ENCODE measurements at places on chromosomes 2 and 18. TPM values are rescaled to one million over a fixed set of nuclear protein-coding genes. Genes with fewer than 3 reads are reported as not detected.

LGALSL gene
- total RNA-seq: 29.1 TPM

- no peaks in the 10 kb centered on the region for H3K27me3 ChIP-seq
- no peak overlapping the region for H3K4me3 ChIP-seq
- H3K4me1 ChIP-seq: peaks cover 12% of the 10 kb centered on the region
- H3K36me3 ChIP-seq: peaks cover 28% of the 10 kb centered on the region
Observed at GRCh38 chr2:39377226-39377939, 59.7 kb downstream of the MAP4K3 start.

DNA sequence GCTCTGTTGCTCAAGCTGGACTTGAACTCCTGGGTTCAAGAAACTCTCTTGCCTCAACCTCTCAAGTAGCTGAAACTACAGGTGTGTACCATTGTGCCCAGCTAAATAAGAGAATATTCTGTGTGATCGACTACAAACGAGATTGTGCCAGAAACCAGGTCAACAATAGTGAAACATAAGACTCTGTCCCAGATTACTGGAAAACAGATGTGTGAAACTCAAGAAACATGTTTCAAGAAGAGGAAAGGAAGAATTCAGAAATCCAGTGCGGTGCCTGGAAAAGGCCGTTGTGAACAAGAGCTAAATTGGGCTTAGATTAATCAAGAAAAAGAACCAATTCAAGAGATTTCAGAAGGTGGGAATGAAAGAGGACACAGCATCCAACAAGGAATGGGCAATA, 23.4 kb upstream of the STAT1 start:
- H3K4me3 ChIP-seq: no peak overlapping the region
- no peaks in the 10 kb centered on the region for H3K27me3 ChIP-seq
- no peak overlapping the region for H3K27ac ChIP-seq
- H3K4me1 ChIP-seq: peaks cover 3% of the 10 kb centered on the region

DNA sequence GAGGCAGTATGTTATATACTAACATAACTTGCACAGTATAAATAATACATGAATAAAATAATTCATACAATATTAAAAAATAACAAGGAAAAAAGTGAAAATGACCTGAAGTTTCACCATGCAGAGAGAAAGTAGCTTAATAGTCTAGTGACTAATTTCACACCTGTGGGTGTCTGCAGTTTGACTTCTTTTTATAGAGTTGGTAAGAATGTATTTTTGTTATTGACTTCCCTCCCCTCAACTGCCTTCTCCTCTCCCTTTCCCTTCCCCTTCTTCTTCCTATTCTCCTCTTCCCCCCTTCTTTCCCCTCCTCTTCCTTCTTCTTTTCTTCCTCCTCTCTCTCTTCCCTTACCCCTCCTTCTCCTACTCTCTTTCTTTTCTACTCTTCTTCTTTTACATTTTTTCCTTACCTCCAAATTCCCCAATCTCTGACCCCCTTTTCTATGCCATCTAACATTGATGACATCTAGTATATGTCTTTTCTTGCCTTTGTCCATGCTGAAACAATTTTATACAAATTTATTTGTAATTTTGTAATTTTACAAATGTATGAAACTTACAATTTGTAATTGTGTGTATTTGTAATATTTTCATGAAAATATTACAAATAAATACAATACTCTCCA, 3.1 kb downstream of the DNAH6 start:
- peaks cover 9% of the 10 kb centered on the region for H3K36me3 ChIP-seq
- no peaks in the 10 kb centered on the region for H3K27me3 ChIP-seq
- H3K4me1 ChIP-seq: peaks cover 14% of the 10 kb centered on the region
- no peak for DNase-seq
- no peak overlapping the region for H3K4me3 ChIP-seq

GRCh38 chr2:11368059-11368572, 23.7 kb upstream of the ROCK2 start:
- peaks cover 44% of the 10 kb centered on the region for H3K4me1 ChIP-seq
- H3K36me3 ChIP-seq: no peaks in the 10 kb centered on the region
- H3K27me3 ChIP-seq: no peaks in the 10 kb centered on the region
- no peak overlapping the region for H3K4me3 ChIP-seq
- DNase-seq: no peak
- H3K27ac ChIP-seq: peak overlapping the region; percentile 23

COLEC12 gene
- 2.0 TPM for total RNA-seq

- DNase-seq: no peak
- no peak overlapping the region for H3K27ac ChIP-seq
- H3K4me3 ChIP-seq: no peak overlapping the region
- H3K27me3 ChIP-seq: no peaks in the 10 kb centered on the region
Observed at GRCh38 chr2:184936761-184937160, 338.4 kb downstream of the ZNF804A start.

DNA sequence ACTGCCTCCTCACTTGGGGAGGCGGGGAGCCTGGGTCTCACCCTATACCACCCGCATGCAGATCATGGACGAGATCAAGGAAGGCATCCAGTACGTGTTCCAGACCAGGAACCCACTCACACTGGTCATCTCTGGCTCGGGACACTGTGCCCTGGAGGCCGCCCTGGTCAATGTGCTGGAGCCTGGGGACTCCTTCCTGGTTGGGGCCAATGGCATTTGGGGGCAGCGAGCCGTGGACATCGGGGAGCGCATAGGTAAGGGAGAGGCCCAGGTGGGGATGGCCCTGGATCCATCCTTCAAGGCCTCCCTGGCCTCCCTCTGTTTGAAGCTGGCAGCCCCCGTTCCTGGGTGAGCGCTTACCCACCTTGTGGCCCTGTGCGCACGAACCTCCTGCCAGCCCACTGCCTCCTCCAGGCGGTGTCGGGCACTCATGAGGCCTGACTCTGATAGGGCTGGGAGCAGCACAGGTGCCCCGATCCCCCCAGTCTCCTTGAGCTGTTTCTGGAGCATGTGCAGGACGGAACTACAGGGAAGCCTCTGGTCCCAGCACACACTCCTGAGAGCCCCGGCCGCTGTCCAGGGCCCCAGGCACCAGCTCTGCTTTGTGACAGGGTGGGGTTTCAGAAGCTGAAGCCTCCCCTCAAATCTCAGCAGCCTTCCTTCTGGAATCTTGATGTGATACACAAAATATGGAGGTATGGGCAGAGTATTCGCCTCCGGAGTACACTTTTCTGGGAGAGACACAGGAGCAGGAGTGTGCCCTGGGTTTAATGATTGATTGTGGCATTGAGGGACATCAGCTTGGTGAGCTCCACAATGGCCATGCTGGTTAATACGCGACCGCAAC, 708 bp downstream of the AGXT start:
- H3K36me3 ChIP-seq: no peaks in the 10 kb centered on the region
- H3K4me3 ChIP-seq: no peak overlapping the region
- no peak overlapping the region for H3K27ac ChIP-seq

NFATC1 gene
- 2.4 TPM for total RNA-seq

DNA sequence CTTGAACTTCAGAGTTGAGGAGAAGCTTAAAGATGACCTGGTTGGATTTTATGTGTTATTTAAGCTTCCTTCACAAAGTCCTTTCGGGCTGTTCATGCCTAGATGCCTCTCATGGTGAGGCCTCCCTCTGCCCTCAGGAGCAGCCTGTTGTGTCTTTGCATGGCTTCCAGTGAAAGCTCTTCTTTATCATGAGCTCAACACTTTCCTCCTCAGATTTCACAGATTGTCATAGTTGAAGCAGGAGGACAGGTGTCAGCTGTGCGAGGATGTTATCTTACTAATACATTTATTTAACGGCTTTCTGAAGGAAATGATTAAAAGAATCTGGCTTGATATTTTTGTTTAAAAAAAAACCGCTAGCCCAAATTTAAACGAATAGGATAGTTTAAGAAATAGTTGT, 48.8 kb upstream of the ITSN2 start:
- peaks cover 3% of the 10 kb centered on the region for H3K27me3 ChIP-seq
- peaks cover 35% of the 10 kb centered on the region for H3K4me1 ChIP-seq
- no peaks in the 10 kb centered on the region for H3K36me3 ChIP-seq
- H3K4me3 ChIP-seq: no peak overlapping the region
- no peak for DNase-seq

GRCh38 chr18:78672862-78673446, 306.7 kb upstream of the SALL3 start:
- no peaks in the 10 kb centered on the region for H3K36me3 ChIP-seq
- no peak overlapping the region for H3K27ac ChIP-seq
- no peak for DNase-seq
- no peak overlapping the region for H3K4me3 ChIP-seq
- no peaks in the 10 kb centered on the region for H3K4me1 ChIP-seq
- no peaks in the 10 kb centered on the region for H3K27me3 ChIP-seq

- H3K36me3 ChIP-seq: peaks cover 7% of the 10 kb centered on the region
- no peaks in the 10 kb centered on the region for H3K27me3 ChIP-seq
- H3K4me3 ChIP-seq: no peak overlapping the region
- no peak overlapping the region for H3K27ac ChIP-seq
- H3K4me1 ChIP-seq: peaks cover 18% of the 10 kb centered on the region
Observed at GRCh38 chr2:218262631-218263586, 2.1 kb downstream of the GPBAR1 start.

GRCh38 chr2:214995926-214996670, 142.3 kb downstream of the ABCA12 start:
- no peak overlapping the region for H3K4me3 ChIP-seq
- no peaks in the 10 kb centered on the region for H3K27me3 ChIP-seq
- no peak for DNase-seq
- H3K27ac ChIP-seq: no peak overlapping the region

- H3K36me3 ChIP-seq: no peaks in the 10 kb centered on the region
- H3K27me3 ChIP-seq: peaks cover 3% of the 10 kb centered on the region
- no peak overlapping the region for H3K27ac ChIP-seq
- H3K4me1 ChIP-seq: no peaks in the 10 kb centered on the region
Observed at GRCh38 chr18:70998490-70998889, 709.6 kb downstream of the SOCS6 start.

DNA sequence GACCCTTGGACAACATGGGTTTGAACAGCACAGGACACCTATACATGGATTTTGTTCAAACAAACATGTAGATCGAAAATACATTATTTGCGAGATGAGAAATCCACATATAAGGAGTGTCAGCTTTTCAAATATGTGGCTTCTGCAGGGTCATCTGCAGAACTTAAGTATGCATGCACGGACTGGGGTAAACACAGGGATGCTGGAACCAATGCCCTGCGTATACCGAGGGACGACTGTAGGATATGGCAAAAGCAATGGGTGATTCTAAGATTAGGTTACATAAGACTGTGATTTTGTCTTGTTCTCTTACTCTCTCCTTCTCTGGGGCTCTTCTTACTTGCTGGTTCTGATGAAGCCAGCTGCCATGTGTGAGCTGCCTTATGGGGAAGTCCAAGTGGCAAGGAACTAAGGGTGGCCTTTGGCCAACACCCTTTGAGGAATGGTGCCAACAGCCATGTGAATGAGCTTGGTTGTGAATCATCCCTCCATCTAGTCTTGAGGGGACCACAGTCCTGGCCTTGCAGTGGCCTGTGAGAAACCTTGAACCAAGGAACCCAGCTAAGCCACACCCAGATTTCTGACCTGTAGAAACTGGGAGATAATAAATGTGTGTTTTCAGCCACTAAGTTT, 66.5 kb downstream of the EVA1A start:
- DNase-seq: no peak
- no peak overlapping the region for H3K4me3 ChIP-seq
- H3K4me1 ChIP-seq: peaks cover 9% of the 10 kb centered on the region
- peaks cover 4% of the 10 kb centered on the region for H3K36me3 ChIP-seq

- DNase-seq: no peak
- no peak overlapping the region for H3K27ac ChIP-seq
- no peaks in the 10 kb centered on the region for H3K27me3 ChIP-seq
- H3K4me3 ChIP-seq: peak overlapping the region; percentile 60
- H3K4me1 ChIP-seq: peaks cover 22% of the 10 kb centered on the region
- peaks cover 18% of the 10 kb centered on the region for H3K36me3 ChIP-seq
Observed at GRCh38 chr2:9473985-9474360, 378 bp upstream of the IAH1 start.

DNA sequence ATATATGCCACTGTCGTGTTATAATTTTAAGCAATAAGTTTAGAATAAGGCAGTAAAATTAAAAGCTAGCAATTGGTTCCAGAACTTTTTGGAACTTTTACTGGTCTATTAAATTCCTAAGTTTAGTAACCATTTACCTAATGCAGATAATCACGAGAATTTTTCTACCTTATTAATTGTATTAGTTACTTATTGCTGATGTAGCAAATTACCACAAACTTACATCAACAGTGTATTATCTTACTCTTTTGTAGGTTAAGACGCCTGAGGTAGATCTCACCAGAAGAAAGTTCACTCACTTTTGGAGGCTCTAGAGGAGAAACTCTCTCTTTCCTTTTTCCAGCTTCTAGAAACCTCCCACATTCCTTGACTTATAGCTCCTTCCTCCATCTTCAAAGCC, 14.0 kb upstream of the UBE2E3 start:
- H3K4me3 ChIP-seq: no peak overlapping the region
- H3K27ac ChIP-seq: no peak overlapping the region
- no peaks in the 10 kb centered on the region for H3K36me3 ChIP-seq
- no peaks in the 10 kb centered on the region for H3K4me1 ChIP-seq
- no peaks in the 10 kb centered on the region for H3K27me3 ChIP-seq

Data from neural crest cell (in vitro differentiated cells).